ENCODE measurements at places on chromosomes 6 and 20.

GRCh38 chr6:105849746-105850145 lies 236.4 kb upstream of the PRDM1 start:
- no peak for DNase-seq

DNA sequence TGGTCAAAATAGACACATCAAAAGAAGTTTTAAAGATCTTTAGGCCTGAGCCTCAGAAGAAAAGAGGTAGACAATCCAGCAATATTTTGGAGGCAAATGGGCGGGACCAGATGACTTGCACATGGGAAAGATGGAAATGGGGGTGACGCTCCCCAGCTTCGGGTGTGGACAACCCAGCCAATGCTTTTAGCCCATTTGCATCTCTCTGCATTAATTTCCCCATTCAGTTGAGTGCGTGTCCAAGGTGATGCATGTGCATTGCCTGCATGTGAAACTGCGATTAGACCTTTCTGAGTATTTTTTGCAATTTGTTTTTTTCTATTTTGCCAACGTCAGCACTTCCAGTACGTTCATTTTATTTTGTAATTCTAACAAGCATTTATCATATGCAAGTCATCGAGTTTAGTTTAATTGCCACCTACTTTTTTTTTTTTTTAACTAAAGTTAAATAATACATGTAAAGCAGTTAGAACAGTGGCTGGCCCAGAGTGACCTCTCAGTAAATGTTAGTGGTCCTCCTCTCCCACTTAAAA lies 24.2 kb downstream of the PDRG1 start:
- no peak for DNase-seq

DNA sequence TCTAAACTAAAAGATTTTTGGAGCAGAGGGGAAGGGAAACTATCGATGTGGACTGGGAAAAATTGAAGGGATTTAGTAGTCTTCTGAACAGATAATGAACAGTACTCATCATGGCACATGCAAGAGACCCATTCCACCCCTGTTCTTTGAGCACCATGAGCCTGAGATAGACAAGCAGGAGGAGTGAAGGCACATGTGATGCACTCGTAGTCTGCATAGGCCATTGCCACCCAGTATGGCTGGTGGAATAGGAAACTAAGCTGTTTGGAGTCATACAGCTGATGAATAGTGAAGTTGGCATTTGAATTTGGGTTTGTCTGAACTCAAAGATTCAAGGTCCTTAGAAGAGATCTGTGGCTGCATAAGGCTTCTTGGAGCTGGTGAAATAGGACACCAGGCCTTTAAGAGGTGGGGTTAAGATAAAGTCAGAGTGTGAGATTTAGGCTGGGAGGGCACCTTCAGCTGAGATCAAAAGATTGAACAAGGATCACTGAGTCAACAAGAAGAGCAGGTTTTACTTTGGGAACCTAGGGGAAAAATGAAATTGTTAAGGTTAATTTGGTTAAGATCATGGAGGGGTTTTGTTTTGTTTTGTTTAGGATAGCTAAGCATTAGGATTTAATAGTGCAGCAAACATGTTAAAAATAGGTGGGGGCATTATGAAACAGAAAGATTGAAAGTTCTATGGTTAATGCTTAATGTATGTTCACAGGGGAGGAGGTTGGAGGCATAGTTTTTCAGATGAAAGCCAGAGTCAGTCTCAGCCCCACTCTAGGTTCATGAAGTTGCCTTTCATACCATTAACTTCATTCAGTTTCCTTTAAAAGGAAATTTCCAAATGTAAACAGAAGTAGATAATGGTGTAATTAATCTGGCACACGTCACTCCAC lies 148.8 kb downstream of the ARID1B start:
- no peak for DNase-seq

GRCh38 chr6:41555326-41556300 lies 9.4 kb downstream of the FOXP4 start:
- DNase-seq: no peak

DNA sequence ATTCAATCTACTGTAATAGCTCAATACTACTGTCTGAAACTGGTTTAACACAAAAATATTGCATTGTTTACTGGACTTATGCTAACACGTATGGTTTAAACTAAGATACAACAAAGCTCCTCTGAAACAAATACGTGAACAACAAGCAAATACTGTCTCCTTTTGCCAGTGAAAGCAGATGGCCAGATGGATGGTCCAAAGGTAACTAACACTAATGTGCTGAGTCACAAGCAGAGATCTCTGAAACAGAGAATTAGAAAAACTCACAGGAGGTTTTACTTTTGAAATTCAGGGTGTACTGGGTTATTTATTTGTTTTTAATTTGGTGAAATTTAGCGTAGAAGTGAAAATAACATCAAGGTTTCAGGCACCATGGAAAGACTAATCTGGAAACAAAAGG lies 124.3 kb upstream of the SOX4 start:
- DNase-seq: no peak

DNA sequence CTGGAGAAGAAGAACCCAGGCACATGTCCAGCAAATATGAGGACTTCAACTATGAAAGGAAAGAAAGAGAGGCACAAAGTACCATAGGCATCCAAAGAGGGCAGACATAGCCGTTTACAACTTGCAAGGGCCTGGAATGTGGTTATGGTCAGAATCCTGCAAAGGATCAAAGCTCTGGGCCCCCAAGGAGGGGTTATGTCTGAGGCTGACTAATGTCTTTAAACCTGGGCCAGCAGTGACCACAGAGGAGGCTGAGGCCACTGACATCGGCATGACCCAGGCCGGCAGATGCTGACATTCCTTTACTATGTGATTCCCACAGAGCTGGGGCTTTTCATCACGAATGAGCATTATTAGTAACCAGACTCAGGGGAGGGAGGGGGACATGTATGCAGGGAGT lies 861.1 kb downstream of the DHX35 start:
- no peak for DNase-seq

DNA sequence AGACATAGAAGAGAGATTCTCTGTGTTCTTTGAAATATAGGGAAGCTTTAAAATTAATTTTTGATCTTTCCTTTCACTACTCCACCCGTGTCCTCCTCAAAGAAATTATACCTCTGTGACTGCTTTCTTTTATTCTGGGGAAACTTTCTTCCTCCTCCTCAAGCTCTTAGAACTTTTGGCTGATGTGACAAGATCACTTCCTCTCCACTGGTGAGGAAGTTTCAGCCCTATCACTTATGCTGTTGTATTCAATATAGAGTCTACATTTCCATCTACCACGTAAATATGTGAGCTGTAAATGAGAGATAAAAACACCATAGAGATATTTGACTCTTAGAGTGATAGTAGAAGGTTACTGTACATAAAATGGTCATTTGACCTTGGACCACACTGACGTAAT lies 141.9 kb upstream of the SASH1 start:
- DNase-seq: no peak

GRCh38 chr6:159404296-159404695 lies 235.1 kb downstream of the FNDC1 start:
- no peak for DNase-seq

- DNase-seq: no peak
Observed at GRCh38 chr6:154488248-154488593, 22.3 kb downstream of the CNKSR3 start.

DNA sequence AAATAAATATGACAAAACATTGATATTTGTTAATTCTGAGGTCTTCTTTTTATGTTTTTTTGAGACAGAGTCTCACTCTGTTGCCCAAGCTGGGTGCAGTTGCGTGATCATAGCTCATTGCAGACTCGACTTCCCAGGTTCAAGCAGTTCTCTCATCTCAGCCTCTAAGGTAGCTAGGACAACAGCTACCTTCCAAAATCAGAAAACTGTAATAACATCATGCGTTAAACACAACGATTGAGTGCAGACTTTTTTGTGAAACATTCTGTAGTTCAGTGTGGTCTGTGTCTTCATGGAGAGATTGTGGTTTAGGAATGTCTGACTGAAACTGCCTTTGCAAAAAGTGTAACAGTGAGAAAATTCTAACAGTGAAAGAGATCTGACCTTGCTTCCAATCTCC lies 16.1 kb upstream of the DOK5 start:
- DNase-seq: no peak

- DNase-seq: no peak
Observed at GRCh38 chr6:134622382-134623173, 304.7 kb upstream of the SGK1 start.

DNA sequence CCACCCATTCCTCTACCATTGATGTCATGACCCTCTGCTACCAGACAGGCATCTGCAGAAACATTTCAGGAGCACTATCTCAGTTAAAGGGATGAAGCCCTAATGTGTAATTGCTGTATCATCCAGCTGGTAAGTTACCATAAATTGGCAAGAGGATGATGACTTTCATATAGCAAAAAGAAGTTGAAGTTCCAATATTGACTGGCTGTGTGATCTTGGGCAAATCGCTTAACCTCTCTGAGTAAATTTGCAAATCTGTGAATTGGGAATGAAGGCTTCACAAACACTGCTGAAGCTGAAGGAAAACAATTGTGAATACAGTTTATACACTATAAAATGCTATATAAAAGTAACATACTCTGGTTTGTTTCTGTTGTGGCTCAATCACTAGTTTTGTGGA lies 89.5 kb upstream of the PHACTR1 start:
- DNase-seq: no peak

GRCh38 chr6:1625794-1626435 lies 16.2 kb downstream of the FOXC1 start:
- no peak for DNase-seq

DNA sequence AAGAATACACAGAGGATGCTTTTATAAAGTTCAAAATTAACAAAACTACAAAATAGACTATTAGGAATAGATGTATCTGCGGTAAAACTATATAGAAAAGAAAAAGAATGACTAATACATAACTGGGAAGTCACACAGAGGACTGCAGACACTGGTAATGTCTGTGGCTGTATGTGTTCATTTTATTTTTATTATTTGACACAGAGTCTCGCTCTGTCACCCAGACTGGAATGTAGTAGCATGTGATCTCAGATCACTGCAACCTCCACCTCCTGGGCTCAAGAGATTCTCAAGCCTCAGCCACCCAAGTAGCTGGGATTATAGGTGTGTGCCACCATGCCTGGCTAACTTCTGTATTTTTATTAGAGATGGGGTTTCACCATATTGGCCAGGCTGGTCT lies 38.9 kb downstream of the ESF1 start:
- DNase-seq: no peak

DNA sequence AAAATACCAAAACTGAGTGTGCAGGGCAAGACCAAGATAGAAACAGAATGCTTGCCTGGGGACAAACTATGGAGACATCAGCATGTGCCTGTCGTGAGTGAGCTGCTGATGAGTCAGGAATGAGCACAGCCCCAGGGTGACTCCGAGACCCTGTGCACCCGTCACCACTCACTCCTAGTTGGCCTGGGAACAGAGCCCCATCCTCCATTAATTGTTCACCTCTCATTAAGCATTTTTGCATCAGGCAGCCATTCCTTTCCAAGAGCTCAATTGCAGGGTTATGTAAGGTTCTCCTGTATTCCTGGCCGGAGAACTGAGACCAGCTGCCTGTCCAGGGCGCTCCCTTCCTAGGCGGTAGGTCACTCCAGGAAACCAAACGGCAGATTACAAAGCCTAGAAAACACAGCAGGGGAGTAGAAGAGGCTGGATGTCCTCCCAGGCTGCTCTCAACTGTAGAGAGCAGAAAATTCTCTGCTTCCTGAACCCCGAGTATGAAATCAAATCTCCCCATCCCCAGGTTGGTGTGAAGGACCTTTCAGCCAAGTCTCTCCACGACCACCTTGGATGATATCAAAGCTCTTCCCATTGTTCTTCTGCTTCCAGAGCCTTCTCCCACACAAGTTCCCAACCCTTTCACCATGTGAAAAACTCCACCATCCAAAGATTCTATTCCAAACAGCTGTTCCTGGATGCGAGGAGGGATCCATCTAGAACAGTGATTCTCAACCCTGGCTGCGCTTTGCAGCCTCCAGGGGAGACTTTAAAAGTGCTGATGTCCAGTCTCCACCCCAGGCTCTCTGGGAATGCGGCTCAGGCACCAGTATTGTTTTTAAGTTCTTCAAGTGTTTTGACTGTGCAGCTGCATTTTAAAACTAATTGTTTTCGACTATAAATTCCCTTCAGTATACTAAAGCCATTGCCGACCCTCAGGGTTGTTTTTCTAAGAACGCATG lies 532.6 kb upstream of the JARID2 start:
- no peak for DNase-seq

- no peak for DNase-seq
Observed at GRCh38 chr6:159104931-159105330, 60.1 kb upstream of the TAGAP start.

DNA sequence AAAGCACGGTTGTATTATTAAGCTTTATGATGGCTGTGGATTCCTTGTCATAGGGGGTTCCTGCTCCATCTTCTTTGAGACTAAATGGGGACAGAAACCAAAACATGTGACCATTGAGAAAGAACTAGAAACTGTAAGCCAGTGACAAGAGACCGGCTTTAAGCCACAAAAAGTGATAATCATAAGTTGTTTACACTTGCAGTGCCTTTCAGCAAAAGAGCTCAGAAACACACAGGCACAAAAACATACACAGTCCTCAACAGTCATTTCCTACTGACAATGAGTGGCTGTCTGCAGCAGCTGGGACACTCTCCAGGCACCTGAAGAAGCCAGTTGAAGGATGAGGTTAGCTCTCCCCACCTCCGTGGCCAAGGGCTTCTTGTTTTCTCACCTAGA lies 20.0 kb upstream of the UBE2J1 start:
- DNase-seq: no peak

DNA sequence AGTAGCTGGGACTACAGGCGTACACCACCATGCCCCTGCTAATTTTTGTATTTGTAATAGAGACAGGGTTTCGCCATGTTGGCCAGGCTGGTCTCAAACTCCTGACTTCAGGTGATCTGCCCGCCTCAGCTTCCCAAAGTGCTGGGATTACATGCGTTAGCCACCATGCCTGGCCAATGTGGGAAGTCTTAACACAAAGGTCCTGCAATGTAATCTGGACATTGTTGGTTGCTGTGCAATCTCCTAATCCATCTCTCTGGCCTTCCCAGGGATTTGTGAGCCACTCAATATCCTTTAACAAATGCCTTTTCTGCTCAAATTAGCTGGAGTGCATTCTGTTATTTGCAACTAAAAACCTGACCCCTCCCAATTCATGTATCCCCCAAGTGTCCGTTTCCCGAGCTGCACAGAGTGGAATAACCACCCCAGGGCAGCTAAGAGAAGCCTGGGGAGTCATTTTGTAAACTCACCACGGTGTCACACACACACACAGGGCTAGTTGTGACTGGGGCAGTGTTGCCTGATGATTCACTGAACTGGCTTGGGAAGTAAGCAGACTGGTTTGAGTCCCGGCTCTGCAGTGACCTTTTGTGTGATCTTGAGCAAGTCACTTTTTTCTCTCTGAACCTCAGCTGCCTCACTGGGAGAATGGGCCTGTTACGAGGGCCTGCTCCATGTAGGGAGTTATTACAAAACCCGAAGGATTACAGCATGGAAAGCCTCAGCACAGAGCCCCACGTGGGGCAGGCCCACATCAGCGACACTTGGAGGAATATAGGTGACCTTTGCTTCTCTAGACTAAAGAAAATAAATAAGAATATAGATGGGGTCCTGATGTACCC lies 152.3 kb downstream of the ZMYND8 start:
- no peak for DNase-seq
